NCI-H774 (cell line): ENCODE measurements at places on chromosomes 5 and 9.
A peak's percentile ranks its signal among the peaks of the same experiment; 100 is the strongest.

DNA sequence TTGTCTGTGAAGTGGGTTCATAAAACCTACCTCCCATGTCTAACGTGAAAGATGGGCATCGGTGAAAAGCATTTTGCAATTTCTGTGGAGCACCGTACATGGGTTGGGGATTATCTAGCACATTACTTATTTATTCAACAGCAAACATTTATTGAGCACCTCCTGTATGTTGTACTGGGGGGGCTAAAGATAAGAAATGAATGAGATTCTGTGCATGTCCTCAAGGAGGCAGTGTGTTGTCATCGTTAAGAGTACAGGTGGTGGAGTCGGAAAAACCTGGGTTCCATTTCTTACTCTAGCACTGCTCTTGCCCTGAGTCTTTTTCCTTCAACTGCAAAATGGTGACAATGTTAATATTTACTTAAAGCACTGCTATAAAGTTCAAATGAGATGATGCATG lies 30.4 kb upstream of the DENND1A start:
- DNase-seq = no peak

GRCh38 chr5:139283252-139284166 lies 10.0 kb upstream of the MATR3 start:
- no peak for DNase-seq

GRCh38 chr5:142845954-142846398 lies 75.8 kb downstream of the ARHGAP26 start:
- no peak for DNase-seq

DNA sequence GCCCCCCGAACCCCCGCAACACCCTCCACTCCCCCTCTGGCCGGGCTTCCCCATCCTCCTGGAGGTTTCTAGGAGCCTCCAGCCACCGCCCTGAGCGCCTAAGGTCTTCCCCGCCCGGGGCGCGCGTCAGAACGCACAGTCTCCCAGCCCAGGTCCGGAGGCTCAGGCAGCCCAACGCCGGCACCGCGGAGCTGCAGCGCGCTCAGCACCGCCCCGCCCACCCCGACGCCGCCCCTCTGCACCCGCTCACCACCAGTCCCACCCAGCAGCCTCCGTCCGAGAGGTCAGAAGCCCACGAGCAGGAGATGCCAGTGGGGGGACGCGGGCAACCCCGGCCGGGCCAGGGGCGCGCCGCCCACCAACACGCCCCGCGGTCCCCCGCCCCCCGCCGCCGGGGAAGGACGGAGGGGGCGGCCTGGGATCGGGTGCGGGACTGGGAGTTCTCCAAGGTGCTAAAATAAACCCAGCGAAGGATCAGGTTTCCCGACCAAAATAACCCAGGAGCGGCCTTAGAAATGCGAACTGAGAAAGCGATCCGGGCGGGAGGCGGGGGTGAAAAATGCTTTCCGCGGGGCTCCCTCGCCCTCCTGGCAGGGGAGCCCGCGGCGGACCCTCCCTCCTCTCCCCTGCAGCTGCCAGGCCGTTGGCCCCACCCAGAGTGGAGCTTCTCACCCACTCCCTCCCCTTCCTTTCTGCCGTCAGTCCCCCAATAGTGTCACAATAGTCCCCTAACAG lies 6.5 kb upstream of the FAM78A start:
- DNase-seq = no peak

- DNase-seq = peak; percentile 57
These were observed 86.3 kb downstream of the MVB12B start for GRCh38 chr9:126412905-126413304.

DNA sequence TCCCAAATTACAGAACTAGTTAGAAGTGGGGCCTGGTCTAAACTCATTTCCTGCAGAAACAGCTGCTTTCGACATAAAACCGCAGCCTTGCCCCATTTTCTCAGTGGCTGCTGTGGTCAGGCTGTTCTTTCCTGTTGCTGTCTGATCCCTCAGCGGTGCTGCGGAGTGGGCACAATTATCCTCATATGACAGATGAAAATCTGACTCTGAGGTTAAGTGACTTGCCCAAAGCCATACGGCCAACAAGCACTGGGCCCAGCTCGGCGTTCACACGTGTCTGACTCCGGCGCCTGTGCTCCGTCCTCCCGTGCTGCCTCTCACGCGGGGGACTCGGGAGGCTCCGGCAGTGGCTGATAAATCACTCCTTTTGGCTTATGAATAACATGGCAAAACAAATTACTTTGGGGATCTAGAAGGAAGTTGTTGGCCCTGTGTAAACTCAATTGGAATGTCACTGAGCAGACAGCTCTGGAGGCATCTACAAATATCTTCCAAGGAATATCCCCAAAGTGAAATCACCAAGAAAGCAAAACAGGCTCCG lies 142.6 kb upstream of the LMX1B start:
- no peak for DNase-seq

- no peak for DNase-seq
These were observed 95.5 kb downstream of the RPS23 start for GRCh38 chr5:82182662-82183061.

DNA sequence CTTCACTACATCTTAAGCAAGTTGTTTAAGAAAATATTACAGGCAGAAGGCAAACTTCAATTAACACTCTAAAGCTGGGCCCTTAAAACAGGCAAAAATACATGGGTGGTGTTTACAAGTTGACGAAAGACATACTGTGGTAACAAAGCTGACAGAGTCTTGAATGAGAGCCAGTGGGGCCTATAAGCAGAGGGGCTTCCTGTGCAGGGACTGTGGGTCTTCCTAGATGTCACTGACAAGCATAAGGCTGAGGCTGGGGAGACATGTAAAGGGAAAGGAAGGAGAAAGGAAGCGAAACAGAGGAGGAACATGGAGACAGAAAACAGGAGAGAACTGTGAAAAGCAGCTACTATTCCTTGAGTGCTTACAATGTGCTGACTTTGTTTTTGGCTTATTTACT lies 308.0 kb upstream of the RPS23 start:
- no peak for DNase-seq

DNA sequence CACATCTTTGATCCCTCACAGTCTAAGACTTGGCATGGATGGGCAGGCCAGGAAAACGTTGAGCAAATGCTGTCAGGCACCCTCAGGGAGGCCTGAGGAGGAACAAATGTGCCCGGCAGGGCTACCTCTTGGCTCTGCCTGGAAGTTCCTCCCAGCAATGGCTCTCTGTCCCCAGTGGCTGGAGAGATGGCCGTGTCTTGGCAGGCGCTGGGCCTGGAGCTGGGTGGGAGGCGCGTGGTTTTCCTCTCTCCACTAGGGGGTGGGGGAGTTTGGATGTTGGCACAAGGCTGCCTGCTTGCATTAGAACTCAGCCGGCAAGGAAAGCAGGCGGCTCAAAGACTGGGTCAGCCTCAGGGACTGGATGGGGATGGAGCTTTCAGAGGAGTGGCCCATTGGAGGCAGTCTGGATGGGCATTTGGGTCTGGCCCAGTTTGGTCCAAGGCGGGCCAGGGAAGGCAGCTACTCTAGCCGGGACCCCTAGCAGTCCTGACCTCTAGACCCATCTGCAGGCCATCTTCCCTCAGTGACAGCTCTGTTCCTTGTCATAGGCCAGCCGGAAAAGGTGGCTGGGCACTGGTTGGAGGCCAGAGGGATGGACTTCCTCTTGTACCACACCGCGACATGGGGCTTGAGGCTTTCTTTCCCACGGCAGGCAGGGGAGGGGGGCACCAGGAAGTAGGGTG lies 68.2 kb upstream of the STC2 start:
- no peak for DNase-seq

GRCh38 chr5:24161559-24161958 lies 483.2 kb downstream of the CDH10 start:
- no peak for DNase-seq

GRCh38 chr5:172830876-172831662 lies 3.0 kb upstream of the ERGIC1 start:
- no peak for DNase-seq

DNA sequence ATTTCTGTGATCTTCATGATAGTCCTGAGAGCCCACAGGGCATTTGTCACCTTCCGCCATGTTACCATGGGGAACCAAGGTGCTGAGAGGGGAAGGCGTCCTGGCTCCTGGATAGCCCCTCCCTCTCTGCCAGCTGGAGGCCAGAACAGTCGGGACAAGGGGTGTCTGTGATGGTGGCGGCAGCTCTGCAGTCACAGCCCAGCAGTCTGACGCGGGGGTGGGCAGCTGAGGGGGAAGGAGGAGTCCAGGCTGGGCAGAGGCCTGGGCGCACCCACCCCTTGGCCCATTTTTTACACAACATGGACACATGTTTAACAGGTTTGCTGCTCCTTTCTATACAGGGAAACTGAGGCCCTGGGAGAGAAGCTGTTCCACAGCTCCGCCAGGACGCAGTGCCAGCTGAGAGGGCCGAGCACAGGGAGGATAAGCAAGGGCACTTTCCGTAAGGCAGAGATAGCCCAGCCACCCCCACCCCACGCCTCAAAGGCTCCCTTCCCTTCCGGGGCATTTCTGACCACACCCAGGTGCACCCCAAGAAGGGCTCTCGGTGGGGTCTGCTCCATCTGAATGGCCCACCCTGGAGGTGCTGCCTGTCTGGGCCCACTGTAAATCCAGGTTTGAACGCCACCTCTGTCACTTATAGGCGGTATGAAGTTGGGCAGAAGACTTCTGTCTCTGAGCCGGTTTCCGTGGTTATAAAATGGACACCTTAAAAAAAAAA lies 17.1 kb downstream of the LRRC8A start:
- no peak for DNase-seq

DNA sequence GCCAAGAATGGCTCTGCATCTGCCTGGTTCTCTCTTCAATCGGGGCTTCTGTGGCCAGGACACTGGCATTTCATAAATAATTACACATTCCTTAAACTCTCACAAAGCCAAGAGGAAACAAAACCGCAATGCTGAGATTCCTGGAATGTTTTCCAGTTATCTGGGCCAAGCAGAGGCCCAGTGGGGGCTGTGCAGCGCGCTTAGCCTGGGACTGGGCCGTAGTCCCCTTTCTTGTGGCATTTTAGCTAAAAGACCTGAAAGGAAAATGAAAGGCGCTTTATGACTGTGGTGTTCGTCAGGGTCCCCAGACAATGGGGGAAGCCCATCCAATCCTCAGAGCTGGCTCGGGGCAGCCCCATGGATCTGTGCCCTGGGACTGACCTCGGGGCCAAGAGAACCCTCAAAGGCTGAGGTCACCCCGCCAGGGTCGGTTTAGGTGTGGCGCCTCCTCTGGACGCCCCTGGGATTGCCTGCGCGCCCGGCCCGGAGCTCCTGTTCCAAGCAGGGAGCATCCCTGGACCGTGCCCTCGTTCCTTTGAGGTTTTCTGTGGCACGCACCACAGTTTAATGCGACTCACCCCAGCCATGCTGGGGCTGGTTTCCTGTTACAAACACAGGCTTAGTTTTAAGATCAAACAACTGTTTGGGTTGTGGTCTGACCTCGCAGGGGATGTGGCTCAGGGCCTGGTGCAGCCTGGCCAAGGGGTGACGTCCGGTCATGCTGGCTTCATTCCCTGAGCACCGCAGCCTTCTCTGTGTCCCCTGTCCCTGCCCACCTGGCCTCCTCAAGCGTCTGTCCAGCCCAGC lies 51.5 kb upstream of the NKD2 start:
- no peak for DNase-seq

GRCh38 chr9:20379804-20380225 lies 242.5 kb downstream of the MLLT3 start:
- DNase-seq = no peak

- no peak for DNase-seq
These were observed 12.6 kb downstream of the LIFR start for GRCh38 chr5:38543886-38544285.

- no peak for DNase-seq
These were observed 2.9 kb downstream of the B4GALT1 start for GRCh38 chr9:33164138-33164809.

- DNase-seq = no peak
These were observed 72.4 kb downstream of the CTSL start for GRCh38 chr9:87798261-87798833.

DNA sequence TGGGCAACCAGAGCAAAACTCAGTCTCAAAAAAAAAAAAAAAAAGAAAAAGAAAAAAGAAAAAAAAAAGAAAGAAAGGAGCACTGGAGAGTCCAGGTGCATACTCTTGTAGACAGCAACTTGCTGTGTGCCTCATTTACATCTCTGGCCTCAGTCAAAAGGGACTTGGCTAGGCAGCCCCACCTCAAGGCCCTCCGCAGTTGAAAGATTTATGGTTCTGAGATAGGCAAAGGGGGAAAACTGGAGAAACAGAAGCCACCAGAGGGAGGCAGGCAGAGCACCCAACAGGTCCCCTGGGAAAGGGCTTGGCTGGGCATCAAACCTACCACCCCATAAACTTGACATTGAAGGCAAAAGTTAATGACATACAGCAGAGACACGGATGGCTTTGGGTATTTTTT lies 6.1 kb downstream of the ORM2 start:
- no peak for DNase-seq

DNA sequence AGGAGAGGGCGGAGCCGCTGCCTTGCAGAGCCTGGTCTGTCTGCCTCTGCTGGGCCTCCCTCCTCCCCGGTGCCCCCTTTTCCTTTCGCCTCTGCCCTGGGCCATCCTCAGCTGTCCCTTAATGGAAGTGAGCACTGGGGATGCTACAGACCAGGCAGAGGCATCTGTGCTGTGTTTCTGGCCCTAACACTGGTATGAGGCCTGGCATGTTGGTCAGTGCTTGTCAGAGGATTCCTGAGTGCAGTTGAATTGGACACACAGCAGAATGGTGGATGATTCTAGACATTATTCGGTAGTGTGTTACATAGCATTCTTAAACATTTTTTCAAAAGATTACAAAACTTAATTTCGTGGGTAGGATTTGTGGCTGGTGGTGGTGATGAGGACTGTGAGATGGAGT lies 88.6 kb downstream of the EHMT1 start:
- no peak for DNase-seq

DNA sequence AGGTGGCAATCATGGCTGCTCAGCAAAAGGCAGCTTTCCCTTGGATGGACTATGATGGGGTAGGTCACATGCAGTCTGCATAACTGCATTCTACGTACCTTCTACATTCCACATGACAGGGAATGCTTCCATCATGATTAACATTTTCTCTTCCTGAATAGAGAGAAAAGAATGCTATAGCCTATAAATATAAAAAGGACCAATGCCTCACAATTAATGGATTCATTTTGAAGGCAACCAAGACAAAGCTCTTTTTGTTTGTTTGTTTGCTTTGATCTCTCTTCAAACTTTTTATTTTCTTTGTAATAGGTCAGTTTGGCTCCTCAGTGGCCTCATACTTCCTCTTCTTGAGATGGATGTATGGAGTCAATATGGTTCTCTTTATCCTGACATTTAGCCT lies 201.3 kb downstream of the ALDH1A1 start:
- no peak for DNase-seq

- peak; percentile 25 for DNase-seq
These were observed 9.5 kb upstream of the NFIL3 start for GRCh38 chr9:91433180-91433579.

DNA sequence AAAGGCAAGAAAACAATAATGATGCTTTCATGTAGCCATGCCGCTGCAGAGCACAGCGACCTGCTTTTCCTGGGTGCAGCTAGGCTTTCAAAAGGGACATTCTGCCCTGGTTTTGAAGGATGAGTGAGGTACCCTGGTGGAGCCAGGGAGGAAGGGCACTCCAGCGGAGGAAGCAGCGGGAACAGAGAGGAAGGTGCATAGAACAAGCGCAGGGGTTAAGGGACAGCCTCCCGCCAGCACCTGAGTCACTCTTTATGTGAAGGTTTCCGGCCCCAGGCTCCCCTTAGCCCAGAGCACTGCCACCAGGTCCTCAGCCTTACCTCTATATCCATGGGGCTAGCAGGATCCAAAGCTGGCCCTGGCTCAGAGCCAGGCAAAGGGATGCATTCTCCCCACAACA lies 221.1 kb downstream of the CDK5RAP2 start:
- DNase-seq = no peak
